ENCODE measurements at places on chromosomes 7 and 10.

DNA sequence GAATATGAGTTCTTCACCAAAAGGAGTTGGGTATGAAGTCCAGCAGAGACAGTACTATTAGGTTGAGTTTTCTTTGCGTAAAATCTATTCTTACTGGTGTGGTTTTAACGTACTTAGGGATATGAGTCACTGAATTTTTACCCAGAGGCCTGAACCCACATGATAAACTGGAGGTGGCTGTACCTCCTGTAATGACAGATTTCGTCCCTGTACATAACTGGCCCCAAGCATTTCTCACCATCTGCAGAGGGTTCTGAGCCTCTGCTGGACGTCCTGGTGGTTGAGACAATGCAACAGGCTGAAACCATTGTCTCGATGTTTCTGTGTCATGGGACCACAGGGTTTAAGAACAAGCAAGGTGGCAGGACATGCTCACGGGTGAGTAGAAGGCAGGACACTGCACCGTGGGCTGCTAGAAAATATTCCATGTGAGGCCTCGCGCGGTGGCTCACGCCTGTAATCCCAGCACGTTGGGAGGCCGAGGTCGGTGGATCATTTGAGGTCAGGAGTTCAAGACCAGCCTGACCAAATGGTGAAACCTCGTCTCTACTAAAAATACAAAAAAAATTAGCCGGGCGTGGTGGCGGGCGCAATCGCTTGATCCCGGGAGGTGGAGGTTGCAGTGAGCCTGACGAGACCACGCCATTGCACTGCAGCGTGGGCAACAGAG, 233.9 kb downstream of the DNAJB6 start:
- DNase-seq, result no peak

DNA sequence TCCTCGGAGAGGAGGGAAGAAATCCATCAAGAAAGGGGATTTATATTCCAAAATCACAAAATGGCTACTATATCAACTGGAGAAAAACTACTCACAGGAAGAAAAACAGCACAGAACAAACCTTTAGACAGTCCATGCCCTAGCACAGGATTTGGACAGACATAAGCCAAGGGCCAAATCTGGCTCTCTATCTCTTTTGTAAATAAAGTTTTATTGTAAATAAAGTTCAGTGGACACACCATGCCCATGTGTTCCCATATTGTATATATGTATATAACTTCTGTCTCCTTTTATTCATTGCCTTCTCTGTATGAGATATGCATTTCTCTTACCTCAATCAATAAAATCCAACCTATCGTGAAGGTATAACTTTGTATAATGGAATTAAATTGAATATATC, 742.8 kb upstream of the LRRTM3 start:
- DNase-seq, result no peak

DNA sequence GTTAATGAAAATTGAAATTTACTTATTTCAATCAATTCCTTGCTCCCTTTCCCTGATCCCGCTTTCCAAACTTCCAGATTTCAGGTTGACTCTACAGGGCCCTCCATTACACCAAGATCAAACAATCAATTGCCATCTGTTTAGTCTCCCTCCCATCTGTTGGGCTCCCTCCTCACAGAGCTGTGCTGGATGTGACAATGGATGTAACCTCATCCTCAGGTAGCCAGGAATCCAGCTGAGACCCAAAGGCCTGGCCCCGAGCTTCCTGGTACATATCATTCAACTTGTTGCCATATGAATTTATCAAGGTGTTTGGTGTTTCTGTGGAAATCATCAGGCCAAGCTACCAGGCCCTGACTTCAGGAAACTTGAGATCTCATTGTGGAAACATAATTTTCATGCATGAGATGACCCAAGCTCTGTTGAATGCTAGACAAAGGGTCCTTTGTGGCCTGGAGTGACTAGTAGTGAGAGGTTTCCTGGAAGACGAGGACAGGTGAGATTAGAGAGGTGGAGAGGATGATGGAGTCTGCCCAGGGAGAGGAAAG, 148.6 kb upstream of the PDE1C start:
- no peak for DNase-seq

DNA sequence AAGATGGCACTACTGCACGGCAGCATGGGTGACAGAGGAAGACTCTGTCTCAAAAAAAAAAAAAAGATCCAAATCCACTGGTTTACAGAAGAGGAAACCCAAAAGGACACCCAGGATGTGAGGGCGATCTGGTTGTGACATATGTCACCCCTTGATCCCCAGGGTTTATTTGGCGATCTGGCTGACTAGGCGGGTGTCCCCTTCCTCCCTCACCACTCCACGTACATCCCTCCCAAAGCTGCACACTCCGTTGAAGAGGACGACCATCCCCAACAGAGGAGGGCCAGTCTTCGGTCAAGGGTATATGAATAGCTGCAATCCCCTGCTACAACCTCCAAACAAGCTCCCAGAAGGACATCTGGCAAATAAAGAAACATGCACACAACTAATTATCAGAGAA, 111.6 kb downstream of the HTR5A start:
- no peak for DNase-seq

DNA sequence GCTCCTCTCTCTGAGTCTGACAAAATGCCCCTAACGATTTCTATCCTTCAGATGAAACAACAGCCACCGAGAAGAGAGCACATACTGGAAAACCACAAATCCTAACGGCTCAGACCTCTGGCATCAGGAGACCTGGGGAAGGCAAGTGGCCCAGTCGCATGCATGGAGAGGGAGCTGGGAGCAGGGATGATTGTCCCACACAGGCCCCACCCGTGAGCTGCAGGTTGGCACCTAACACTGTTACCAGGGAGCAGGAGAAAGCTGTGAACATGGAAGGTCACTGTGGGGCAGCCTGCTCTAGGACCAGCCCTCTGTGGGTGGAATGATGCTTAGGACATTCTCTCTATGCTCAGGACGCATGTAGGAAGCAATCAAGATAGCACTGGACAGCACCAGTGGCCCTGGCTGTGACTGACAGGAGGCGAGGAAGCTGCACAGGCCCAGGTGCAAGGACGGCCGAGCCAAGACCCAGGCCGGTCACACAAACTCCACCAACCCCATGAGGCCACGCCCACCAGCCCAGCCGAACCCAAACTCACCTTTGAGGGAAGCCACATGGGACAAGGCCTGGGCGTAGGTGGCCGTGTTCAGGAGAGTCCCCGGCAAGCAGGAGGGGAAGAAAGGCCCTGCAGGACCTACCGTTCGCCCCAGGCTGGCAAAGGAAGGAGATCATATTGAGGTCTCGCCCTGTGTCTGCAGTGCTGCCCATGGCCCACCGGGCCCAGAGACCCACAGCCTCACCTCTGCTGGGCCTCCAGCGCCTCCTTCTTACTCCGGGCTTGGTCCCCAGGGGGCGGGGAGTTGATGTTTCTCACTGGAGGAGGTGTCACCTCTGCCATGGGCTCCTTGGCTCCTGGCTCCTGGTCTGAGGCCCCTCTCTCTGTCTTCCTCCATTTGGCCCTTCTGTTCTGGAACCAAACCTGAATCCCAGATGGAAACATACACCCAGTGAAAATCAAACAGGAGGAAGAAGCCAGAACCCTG, 9.7 kb downstream of the DRGX start:
- DNase-seq, result no peak

DNA sequence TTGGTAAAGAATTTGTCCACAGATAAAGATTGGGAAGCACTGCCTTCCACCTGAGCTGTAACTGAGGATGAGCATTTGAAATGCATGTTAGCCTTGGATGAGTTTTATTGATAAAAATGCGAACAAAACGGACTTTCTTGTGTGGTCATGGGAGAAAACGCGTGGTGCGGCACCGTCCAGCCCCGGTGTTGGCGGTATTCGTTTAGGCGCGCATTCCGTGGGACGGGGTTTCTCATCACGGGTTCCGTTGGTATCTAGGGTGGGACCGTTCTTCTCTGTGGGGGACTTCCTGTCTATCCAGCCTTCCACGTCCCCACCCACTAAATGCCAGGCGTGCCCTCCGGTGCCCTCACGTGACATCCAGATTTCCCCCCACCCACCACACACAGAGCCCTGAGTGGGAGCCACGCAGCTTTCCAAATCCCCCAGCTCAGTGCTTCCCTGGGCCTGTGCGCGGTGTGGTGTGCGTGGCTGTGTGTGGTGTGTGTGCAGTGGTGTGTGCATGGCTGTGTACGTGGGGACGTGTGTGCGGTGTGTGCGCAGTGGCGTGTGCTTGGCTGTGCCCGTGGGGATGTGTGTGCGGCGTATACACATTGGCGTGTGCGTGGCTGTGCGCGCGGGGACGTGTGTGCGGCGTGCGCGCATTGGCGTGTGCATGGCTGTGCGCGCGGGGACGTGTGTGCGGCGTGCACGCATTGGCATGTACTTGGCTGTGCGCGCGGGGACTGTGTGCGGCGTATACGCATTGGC, 18.1 kb downstream of the IQCE start:
- no peak for DNase-seq

DNA sequence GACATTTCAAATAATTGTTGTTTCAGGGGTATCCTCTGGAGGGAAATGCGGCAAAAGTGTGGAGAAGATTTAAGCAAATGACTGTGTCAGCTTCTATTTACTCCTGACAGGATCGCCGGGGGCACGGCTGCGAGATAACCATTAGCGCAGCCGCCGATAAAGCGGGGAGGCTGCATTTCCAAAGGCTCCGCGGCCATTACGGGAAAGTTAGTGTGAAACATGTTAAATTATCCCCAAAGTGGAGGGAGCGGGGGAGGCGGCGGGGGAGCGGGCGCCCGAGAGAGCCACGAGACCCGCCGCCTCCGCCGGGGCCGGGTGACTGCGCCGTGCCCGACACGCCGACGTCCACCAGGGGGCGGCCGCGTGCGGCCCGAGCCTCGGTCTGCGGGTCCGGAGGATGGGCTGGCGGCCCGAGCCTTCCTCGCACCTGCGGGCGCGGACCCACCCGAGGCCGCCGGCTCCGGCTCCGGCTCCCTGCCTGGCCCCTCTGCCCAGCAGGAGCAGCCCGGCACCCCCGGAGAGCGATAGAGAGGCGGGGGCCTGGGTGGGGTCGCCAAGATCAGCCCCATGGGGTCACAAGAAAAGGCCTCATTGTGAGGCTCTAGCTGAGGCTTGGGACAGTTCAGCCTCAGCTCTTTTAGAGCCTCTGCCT, 74.4 kb upstream of the PAX2 start:
- DNase-seq, result peak; percentile 50

Measured in activated T-cell treated with anti-CD3 and anti-CD28 coated beads for 24 hours (primary cell).